Fibroblast of the aortic adventitia (primary cell): ENCODE measurements at places on chromosomes 11 and 22. TPM values are rescaled to one million over a fixed set of nuclear protein-coding genes. Genes with fewer than 3 reads are reported as not detected.

The VSIG2 gene
- not detected in 2 replicates for total RNA-seq

The TMEM132A gene
- 3.7 and 17.9 TPM in 2 replicates for total RNA-seq

The CAPN5 gene
- 9.6 and 31.0 TPM in 2 replicates for total RNA-seq

The FLRT1 gene
- 0.18 TPM in 1 of 2 replicates, not detected in the other for total RNA-seq

The FAM227A gene
- total RNA-seq = 0.74 and 2.0 TPM in 2 replicates

The API5 gene
- 81.0 and 94.3 TPM in 2 replicates for total RNA-seq

The INPP5J gene
- under 0.01 and 0.41 TPM in 2 replicates for total RNA-seq

The DNAJB7 gene
- not detected in 2 replicates for total RNA-seq

The KRTAP5-1 gene
- total RNA-seq = not detected in 2 replicates

The KCNK4 gene
- not detected in 2 replicates for total RNA-seq

The OR1S2 gene
- not detected in 2 replicates for total RNA-seq

The GGTLC2 gene
- not detected in 2 replicates for total RNA-seq

The APOBEC3H gene
- total RNA-seq = 0.45 TPM in 1 of 2 replicates, not detected in the other

The CD3E gene
- total RNA-seq = not detected in 2 replicates

The PAX6 gene
- 0.63 TPM in 1 of 2 replicates, not detected in the other for total RNA-seq

The PRDM11 gene
- total RNA-seq = 3.4 and 5.3 TPM in 2 replicates

The APOL4 gene
- total RNA-seq = 2.0 and 3.1 TPM in 2 replicates

The EFCAB6 gene
- total RNA-seq = 2.5 and 2.7 TPM in 2 replicates

The SPON1 gene
- total RNA-seq = 3.5 and 42.9 TPM in 2 replicates

The PGA5 gene
- total RNA-seq = not detected in 2 replicates

The POLD3 gene
- 12.8 and 26.8 TPM in 2 replicates for total RNA-seq

The DBX1 gene
- total RNA-seq = not detected in 2 replicates

The SPTBN2 gene
- total RNA-seq = 0.27 and 4.9 TPM in 2 replicates

The CHST1 gene
- total RNA-seq = 0.09 and 0.82 TPM in 2 replicates

The RIMBP3C gene
- total RNA-seq = 0.49 and 0.63 TPM in 2 replicates

The MAJIN gene
- total RNA-seq = not detected in 2 replicates

The XNDC1N gene
- total RNA-seq = 3.5 and 13.0 TPM in 2 replicates

The TH gene
- not detected in 2 replicates for total RNA-seq

The LRRC10B gene
- 0.27 TPM in 1 of 2 replicates, not detected in the other for total RNA-seq

The NOX4 gene
- 1.4 and 2.5 TPM in 2 replicates for total RNA-seq

The P2RX6 gene
- total RNA-seq = 0.63 and 5.9 TPM in 2 replicates

The BACE1 gene
- total RNA-seq = 33.4 and 50.0 TPM in 2 replicates

The POLA2 gene
- 8.7 and 32.4 TPM in 2 replicates for total RNA-seq

The YAP1 gene
- total RNA-seq = 158 and 169 TPM in 2 replicates

The NTM gene
- total RNA-seq = 3.4 and 52.2 TPM in 2 replicates

The UBASH3B gene
- 3.5 and 23.2 TPM in 2 replicates for total RNA-seq

The OR52I1 gene
- total RNA-seq = not detected in 2 replicates

The SPATA19 gene
- not detected in 2 replicates for total RNA-seq

The USP2 gene
- 0.36 TPM in 1 of 2 replicates, not detected in the other for total RNA-seq

The CENPM gene
- total RNA-seq = 1.1 and 16.9 TPM in 2 replicates

The ZNF202 gene
- 2.5 and 6.6 TPM in 2 replicates for total RNA-seq

The C11orf87 gene
- total RNA-seq = 0.09 TPM in 1 of 2 replicates, not detected in the other

The TRIM34 gene
- total RNA-seq = 15.5 and 41.0 TPM in 2 replicates

The OR51E2 gene
- total RNA-seq = not detected in 2 replicates

The ANAPC15 gene
- total RNA-seq = 24.5 and 49.5 TPM in 2 replicates

The UBE4A gene
- 25.7 and 74.8 TPM in 2 replicates for total RNA-seq

The NPTXR gene
- total RNA-seq = 1.3 and 2.0 TPM in 2 replicates

The TMEM191B gene
- total RNA-seq = 0.36 and 5.8 TPM in 2 replicates

The F2 gene
- not detected in 2 replicates for total RNA-seq

The NDUFA6 gene
- total RNA-seq = 51.2 and 66.8 TPM in 2 replicates

The DKK3 gene
- total RNA-seq = 94.3 and 334 TPM in 2 replicates
